ENCODE measurements at places on chromosomes 13 and 19.

GRCh38 chr13:65932587-65933239 lies 1297.4 kb downstream of the PCDH9 start:
- no peak for DNase-seq

- DNase-seq = no peak
Measured at GRCh38 chr13:28822151-28822550, 2.0 kb downstream of the MTUS2 start.

GRCh38 chr19:52602941-52603340 lies 32.9 kb downstream of the ZNF701 start:
- DNase-seq = no peak

GRCh38 chr13:37539976-37540605 lies 58.5 kb downstream of the POSTN start:
- no peak for DNase-seq

DNA sequence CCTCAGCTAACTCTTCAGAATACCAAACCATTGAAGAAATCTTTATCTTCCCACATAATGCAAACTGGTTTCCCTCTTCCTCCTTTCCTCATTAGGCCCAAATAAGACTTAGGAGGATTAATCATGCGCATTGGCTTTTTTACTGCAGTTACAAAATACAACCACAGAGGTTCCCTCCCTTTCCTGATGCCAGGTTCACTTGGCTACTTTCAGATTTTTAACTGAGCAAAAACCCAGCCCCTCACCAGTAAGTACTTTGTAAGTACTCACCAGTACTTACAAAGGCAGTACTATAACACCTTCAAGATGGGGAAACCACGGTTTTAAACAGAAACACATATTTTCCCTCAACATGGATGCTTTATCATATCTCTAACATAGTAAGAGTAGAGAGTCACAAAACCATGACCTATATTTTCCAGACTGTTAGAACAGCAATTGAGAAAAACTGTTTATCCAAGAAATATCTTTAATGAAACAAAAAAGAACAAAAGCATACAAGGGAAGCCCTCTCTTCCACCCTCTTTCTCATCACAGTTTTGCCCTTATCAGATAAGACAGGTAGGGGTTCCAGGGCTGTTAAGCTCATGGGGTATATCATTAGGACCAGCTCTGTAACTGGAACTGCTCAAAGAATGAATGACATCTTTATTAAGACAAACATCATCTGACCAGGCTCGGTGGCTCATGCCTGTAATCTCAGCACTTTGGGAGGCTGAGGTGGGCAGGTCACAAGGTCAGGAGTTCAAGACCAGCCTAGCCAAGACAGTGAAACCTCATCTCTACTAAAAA lies 12.7 kb downstream of the FOXO1 start:
- no peak for DNase-seq

DNA sequence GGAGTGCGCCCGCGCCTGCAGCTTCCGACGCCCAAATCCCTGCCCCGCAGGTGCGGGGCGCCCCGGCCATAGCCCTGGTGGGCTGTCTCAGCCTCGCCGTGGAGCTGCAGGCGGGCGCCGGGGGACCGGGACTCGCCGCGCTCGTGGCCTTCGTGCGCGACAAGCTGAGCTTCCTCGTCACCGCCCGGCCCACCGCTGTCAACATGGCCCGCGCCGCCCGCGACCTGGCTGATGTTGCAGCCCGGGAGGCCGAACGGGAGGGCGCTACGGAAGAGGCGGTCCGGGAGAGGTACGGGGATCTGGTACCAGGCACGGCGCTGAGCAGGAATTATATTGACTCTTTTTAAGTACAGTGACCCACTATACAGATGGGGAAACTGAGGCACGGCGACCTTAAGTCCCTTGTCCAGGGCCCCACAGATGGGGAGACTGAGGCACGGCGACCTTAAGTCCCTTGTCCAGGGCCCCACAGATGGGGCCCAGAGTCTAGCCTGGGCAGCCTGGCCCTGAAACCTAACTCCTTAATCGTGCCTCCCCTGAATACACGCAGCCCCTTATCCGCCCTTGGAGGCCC lies 586 bp downstream of the MRI1 start:
- no peak for DNase-seq

DNA sequence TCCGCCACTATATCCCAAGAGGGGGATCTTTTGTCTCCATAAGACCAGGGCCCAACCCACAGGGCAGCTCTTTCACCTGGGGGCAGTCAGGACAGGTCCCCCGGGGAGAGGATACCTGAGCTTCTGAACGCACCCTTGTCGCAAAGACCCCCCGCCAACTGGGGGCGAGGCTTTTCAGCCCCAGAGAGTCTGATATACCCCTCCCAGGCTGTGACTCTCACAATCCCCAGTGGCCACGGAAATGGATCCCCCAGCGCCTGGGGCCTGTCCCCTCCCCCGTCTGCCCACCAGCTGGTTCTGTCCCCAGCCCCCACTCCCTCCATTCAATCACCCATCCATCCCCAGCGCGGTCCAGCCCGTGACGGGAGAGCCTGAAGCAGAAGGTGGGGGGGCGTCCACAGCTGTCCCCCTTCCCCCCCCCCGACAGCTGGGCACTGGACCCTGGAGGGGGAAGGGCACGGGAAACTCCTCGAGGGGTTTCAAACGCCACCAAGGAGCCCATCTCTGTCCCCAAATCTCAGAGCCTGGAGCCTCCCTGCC lies 823 bp downstream of the DOCK6 start:
- no peak for DNase-seq

DNA sequence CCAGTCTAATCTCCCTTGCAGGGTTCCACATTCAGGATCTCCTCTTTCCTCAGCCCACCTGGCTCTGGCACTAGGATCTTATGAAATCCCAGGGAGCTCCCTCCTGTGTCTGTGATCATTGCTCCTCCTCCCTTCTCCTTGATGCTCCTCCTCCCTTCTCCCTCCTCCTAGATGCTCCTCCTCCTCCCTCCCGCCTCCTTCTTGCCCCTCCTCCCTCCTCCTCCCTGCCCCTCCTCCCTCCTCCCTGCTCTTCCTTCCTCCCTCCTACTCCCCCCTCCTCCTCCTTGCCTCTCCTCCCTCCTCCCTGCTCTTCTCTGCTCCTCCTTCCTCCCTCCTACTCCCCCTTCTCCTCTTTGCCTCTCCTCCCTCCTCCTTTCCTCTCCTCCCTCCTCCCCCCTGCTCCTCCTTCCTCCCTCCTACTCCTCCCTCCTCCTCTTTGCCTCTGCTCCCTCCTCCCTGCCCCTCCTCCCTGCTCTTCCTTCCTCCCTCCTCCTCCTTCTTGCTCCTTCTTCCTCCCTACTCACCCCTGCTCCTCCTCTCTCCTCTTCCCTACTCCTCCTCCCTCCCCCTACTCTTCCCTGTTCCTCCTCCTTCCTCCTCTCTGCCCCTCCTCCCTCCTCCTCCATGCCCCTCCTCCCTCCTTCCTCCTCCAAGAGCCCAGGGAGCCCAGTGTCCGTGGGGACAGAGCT lies 14.9 kb upstream of the ZBTB7A start:
- no peak for DNase-seq

DNA sequence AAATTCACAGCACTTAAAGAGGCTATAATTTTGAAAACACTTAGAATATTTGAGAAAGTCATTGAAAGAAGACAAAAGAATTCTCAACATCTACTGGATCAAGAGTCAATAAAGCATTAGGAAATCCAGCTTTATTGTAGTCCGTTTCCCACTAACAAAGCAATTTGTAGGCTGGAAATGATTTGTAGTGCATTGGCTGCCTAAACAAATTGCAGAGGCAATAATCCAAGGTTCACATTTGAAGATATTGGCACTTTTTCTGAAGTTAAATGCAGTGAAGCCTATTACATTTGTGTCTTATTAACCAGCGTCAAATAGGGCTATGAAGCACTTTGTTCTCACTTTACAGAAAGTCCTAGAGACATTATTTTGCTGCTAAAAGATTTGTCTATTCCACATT lies 848.1 kb upstream of the SLITRK1 start:
- DNase-seq = no peak

DNA sequence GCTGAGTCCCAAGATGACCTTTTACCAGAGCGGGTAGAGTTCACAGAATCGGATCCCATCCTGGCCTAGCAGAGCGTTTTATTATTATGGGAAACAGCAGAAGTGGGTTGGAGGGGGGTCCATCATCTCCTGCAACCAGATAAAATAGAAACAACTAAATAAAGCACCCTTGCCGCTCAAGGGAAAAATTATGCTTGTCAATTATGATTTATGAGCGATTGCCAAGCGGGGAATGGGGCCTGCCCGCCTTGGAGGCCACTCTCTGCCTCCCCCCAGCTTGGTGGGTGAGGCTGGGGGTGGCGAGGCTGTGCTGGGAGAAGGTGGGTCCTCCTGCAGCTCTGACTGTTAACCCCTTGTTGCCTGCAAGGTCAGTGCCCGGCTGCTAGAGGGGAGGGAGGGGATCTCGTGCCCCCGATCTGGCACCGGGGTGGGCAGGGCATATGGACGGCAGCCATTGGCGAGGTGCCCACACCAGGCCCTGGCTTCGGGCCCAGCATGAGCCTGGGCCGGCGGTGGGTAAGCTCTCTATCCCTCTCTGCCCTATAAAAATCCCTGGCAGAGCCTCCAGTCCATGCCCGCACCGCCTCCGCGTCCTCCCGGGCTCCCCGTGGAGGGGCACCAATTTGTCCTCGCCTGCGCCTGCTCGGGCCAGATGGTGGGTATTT lies 129.1 kb downstream of the URI1 start:
- DNase-seq = no peak

DNA sequence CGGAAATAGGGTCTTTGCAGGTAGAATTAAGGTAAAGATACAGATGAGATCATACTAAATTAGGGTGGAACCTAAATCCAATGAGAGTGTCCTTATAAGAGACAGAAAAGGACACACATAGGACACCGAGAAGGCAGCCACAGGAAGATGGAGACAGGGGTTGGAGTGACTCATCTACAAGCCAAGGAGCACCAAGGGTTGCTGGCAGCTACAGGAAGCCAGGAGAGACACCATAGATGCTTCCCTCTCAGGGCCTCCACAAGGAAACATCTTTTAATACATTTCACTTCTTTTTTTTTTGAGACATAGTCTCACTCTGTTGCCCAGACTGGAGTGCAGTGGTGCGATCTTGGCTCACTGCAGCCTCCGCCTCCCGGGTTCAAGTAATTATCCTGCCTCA lies 10.1 kb downstream of the TMEM143 start:
- no peak for DNase-seq

- no peak for DNase-seq
Measured at GRCh38 chr13:74154981-74155380, 20.8 kb upstream of the KLF12 start.

DNA sequence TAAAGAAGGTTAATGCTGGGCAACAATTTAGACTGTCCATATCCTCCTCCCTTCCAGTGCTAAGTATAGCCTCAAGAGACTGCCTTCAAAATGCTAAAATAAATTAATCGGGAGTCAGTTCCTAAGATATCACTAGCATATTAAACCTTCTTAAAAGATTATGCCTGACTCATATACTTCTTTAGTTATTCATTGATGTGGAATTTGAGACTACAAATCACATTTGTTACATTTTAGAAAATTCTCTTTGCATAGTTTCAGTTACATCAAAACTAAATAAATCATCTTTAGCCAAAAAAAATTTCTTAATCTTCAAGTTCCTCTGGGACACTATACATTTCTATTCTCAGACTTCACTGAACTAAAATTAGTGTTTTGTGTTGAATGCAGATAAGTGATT lies 769.1 kb downstream of the PCDH9 start:
- DNase-seq = no peak

GRCh38 chr13:28001049-28001448 lies 12.6 kb upstream of the URAD start:
- DNase-seq = no peak

DNA sequence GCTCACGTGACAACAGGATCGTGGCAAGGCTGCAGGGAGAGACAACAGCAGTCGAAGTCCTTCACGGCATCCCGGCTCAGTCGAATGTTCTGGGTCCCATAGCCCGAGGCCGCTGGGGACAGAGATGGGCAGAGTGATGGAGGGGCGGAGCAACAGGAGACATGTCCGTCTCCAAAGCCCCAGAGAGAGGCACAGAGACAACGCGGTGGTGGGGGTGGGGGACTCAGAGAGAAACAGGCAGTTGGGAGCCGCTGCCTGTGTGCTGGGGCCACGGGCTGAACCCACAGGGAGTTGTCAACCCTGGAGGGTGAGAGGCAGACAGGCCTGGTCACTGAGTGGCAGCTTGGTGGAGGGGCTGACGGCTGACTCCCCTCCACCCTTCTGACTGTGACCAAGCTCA lies 20.4 kb downstream of the NOSIP start:
- DNase-seq = no peak

- no peak for DNase-seq
Measured at GRCh38 chr13:112956571-112957294, 12.3 kb upstream of the MCF2L start.

DNA sequence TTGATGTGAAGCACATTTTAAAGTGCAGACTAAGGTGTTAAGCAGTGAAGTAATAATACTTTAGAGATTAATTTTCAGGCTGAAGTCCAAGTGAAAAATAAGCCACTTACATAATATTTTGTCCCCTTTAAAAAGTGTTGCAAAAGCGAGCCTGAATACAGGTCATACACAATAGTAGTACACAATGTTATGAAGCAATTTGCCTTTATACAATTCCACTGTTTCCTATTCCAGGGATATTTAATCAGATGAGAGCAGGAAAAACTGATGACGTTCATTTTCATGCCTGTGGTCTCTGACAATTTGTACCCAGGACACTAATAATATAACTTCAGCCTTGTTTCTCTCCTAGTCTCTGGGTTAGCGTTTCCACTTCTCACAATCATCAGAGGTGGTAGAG lies 916.7 kb downstream of the PCDH9 start:
- DNase-seq = no peak

DNA sequence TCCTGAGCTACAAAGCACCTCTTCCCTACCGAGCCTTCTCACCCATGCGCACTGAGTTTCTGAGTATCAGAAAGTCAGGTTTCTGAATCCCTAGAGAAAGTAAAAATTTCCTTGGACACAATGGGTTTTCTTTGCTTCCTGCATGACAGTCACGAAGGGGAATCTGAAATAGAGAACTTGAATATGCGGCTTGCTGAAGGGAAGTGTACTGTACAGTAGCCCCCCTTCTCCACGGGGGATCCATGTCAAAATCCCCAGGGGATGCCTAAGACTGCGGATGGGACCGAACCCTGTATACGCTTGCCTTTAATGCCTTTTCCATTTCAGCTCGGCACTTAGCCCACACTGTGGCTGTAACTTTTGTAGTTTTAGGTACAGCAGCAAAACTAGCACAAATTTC lies 107.9 kb downstream of the GGACT start:
- no peak for DNase-seq

DNA sequence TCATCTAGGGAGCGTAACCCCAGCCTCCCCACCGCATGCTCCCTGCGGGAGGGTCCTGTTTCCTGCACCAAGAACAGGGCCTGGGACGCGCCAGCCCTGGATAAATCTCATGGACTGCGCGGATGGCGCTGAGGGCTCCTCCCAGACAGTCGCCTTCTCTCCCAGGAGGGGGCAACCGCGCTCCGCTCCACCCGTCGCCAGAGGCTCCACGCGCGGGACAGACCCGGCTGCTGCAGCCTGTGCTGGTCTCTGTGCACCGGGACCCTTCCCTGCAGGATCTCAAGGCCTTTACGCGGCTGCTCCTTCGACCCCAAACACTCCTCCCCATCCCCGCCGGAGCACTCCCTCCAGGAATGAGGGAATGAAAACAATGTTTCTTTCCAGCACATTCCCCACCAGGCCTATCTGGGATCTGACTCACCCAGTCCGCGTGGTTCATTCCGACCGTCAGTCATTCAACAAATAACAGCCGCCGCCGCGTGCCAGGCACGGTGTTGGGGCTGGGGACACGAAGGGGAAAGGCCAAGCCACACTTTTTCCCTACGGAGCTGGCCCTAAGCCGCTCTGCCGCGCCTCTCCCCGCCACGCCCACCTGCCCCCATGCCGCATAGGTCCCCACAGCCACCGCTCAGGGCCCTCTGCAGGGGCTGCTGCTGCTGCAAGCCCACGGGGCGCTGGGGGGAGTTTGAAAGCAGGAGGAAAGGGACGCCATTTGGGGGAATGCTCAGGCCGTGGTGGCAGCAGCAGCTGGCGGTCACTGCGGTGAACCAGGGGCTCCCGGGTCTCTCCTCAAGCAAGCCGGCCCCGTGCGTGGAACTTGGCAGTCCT lies 6.0 kb downstream of the PNMA8B start:
- DNase-seq = no peak

Data from vagina (tissue), 2 donors.